NCI-H774 (cell line): ENCODE measurements at places on chromosomes 11 and 22.

DNA sequence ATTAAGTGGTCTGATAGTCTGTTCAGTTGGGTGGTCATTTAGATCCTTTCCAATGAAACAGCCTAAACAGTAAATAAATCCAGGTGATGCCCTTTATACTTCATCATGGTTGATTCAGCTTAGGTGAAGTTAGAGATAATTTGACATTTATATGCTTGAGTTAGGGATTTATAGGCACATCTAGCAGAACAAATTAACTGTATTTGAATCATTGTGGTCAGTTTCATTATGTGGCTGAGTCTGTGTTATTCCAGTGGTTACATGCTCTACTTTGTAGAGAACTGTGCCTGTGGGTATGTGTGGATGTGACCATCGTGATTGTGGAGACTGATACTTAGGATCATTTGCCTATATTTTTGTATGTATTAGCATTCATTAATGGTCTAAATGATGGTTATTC, 194.6 kb downstream of the DDX10 start:
- DNase-seq, result no peak

DNA sequence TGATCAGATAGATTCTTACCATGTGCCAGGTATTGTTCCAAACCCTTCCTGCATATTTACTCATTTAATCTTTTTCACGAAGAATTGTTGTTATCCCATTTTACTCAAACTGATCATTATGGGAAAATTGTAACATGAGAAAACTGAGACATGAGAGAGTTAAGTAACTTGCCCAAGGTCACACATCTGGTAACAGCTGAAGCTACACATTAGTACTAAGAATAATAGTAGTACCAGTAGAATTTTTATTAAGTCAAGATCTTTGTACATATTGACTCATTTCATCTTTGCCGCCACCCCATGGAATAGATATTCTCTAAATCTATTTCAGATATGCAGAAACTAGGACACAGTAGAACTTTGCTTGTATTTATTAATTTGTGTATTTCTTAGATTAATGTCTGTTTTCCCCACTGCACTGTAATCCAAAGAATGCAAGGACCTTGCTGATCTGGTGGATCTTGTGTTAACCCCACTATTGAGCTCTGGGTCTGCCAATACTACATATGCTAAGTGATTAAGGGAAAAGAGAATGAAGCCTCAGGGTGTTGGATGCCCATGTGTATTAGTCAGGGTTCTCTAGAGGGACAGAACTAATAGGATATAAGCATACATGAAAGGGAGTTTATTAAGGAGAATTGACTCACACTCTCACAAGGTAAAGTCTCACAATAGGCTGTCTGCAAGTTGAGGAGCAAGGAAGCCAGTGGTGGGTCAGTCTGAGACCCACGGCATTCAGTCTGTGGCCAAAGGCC, 72.8 kb downstream of the PARVA start:
- DNase-seq, result no peak

GRCh38 chr11:129223260-129223659, 31.1 kb upstream of the ARHGAP32 start:
- no peak for DNase-seq

DNA sequence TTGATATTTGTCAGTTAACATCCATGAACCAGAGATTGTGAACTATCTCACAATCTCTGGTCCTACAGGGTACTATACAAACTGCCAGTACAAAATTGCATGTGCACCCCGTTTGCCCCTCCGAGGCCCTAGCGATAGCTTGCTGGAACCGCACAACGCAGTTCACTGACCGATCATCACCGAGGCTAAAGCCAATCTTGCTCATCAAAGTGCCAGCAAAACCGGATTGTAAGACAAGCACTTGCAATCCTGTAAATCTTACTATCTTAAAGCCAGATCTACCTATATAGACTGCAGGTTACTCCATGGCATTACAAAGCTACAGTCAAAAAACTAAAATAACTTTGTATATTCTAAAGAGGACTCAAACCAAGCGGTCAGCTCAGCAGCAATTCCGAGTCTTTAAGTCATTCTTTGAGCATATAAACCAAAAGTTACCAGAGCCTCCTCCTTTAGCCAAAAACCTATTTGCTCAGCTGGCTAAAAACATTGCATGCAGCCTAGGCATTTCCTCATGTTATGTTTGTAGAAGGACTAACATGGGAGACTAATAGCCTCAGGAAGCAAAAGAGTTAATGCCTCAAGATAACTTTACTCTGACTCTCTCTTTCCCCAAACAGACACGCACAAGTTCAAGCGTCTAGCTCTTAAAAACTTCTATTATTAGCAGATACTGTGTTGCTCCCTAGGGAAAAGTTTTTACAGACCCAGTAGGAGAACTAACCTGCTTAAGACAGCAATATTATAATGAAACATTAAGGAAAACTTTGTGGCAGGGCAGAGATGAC, 30.7 kb upstream of the CPT1A start:
- DNase-seq, result no peak

GRCh38 chr22:35114131-35114980, 48.4 kb downstream of the ISX start:
- no peak for DNase-seq

DNA sequence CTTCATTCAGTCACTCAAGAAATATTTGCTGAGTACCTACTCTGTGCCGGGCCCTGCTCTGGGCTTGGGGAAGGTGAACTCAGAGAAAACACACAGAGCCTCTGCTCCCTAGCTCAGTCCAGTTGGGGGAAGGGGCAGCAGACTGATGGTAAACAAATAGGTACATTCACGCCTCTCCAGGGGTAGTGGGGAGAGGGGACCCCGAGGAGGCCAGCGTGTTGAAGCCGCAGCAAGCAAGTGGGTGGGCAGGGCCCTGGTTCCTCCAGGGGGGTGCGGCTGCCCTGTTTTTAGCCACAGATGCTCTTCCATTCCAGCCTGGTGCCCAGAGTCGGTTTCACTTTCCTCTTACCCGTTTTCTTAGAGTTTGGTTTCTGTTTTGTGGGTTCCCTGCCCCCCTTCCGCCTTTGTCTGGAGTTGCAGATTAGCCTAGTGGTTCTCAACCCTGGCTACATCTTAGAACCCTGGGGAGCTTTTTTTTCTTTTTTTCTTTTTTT, 8.7 kb downstream of the DRAP1 start:
- DNase-seq, result no peak

DNA sequence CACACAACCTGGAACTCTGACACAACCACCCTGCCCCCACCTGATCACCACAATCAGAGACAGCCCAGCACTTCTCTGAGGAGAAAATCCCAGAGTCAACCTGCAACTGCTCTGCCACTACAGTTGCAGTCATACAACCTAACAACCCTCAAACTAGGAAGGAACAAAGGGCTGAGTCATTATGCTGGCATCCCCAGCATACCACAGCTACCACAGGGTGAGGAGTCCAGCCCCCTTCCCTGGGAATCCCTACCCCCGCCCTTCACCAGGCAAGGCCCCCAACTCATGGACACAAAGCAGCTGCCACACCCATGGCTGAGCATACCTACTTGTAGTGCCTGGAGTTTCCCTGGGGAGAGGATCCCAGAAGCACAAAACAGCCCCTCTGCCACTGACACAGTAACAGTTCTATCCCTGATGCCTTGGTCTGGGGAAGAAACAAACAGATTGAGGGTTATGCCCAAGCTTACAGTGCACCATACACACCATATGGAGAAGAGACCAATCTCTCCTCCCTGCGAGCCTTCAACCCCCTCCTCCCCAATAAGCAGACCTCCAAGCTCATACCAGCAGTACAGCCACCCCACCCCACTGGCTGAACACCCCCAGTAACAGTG, 68.5 kb upstream of the C11orf58 start:
- no peak for DNase-seq

DNA sequence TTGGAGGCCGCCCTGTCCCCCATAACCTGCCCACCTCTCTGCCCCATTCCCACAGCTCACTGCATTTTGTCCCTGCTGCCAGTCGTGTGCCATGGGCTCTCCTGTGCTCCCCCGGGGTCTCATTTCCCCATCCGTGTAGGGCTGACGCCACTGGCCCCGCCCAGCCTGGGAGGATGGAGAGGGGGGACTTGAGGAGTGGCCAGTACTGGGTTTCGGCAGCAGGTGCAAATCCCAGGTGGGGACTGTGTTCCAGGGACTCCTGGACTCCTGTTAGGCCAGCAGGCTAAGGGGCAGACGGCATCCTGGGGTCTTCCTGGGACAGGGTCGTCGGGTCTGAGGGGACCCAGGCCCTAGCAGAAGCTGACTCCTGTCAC, 1.2 kb upstream of the MYO7A start:
- no peak for DNase-seq

DNA sequence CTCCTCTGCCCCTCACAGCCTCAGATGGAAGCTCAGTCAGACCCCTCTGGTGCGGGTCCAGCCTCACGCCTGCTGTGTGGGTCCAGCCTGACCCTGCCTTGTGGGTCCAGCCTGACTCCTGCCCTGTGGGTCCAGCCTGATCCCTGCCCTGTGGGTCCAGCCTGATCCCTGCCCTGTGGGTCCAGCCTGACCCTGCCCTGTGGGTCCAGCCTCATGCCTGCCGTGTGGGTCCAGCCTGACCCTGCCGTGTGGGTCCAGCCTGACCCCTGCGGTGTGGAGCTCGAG, 445.3 kb downstream of the BRD1 start:
- DNase-seq, result no peak

GRCh38 chr11:64305691-64306562, 603 bp downstream of the ESRRA start:
- peak; percentile 59 for DNase-seq

GRCh38 chr11:111062420-111062819, 183.1 kb upstream of the POU2AF2 start:
- no peak for DNase-seq

GRCh38 chr11:46361283-46362155, 14.3 kb downstream of the DGKZ start:
- DNase-seq, result no peak

DNA sequence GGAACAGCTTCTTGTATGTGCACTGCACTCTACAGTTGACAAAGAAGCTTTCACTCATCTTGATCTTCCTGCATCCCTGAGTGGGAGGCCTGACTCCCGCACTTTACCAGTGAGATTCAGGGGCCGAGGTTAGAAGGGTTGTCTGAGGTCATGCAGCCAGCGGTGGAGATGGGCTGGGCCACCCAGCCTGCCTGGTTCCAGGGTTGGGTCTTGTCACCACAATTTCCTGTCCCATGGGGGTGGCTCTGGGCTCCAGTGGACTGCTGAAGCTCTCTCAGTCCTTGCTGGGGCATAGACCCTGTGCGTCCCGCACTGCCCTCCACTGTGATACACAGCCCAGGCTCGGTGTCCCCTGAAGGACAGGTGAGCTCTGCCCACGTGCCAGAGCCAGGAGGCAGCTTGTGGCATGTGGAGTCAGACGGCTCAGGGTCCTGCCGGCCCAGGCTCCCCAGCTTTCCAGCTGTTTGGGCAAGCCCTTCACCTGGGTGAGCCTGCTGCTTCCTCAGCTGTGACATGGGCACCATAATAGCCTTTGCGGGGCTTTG, 6.9 kb upstream of the MYO7A start:
- DNase-seq, result no peak

DNA sequence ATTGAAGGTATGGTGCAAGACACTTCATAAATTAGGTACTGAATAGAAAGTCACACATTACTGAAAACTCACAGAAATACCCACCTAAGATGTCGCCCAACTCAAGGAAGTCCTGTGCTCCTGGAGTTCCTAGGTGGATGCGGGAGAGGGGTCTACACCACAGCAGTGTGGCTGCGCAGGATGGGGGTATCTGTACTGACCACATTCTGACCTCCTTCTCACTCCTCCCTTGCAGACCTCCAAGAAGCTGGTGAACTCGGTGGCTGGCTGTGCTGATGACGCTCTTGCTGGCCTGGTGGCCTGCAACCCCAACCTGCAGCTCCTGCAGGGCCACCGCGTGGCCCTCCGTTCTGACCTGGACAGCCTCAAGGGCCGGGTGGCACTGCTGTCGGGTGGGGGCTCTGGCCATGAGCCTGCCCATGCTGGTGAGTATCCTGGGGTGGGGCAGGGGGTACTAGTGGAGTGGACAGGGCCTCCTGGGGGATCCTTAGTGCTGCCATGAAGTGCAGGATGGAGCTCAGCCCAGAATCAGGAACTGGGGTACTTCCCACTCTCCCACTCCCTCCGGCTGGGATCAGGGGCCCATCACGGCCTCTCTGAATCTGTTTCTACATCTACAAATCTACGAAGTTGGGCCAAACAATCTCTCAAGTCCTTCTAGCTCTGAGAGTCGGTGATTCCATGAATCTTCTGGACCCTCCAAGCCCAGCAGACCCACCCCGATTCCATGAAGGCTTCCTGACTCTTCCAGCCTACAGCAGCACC, 4.9 kb downstream of the TKFC start:
- DNase-seq, result no peak

DNA sequence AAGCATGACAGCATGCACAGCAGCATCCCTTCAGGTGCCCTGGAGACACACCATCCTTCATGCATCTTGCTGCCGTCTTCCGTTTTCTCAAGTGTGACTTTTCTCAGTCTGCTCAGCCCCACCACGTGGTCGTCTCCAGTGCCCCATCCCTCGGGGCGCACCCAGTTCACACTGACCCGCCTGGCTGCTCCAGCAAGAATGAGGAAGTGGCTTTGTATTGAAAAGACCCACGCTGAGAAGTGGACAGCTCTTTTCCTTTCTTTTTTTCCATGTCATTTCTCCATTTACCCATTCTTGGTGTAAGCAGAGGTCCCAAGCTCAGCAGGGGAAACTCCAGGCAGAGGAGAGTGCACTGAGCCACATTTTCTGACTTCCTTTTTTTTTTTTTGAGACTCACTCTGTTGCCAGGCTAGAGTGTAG, 14.5 kb downstream of the SERPINH1 start:
- no peak for DNase-seq

- DNase-seq, result no peak
Measured at GRCh38 chr22:49453771-49454170, 373.9 kb downstream of the BRD1 start.

- no peak for DNase-seq
Measured at GRCh38 chr11:72548463-72548862, 114.1 kb upstream of the CLPB start.

DNA sequence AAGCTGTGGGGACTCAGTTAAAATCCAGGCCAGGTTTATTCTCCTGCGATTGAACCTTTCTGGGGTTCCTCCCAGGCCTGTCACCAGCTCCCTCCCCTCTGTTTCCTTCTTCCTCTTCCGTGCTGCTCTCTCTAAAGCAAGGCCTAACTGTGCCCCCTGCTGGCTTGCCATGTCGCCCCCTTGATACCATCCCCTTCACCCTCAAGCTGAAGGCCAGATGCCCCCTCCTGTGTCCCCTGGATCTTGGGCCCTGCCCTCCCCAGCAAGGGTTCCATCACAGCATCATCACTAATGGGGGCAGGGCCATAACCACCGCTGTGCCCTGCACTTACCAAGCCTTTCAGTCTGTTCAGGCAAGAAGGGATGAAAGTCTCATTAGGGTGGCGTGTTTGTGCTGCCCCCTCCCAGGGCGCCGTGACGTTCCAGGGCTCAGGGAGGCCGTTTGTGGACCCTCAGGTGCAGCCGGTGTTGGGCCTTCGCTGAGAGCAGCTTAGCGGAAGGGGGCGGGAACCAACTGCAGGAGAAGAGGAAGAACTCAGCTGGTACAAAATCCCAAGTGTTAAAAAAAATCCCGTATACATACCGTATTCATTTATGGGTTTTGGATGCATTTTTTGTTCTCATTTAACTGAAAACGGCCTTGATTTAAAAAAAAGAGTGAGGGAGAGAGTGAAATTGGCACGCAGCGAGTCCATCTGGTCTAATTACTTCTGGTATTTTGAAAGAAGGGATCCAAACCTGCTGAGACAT, 69.9 kb downstream of the MPPED1 start:
- DNase-seq, result no peak

GRCh38 chr11:7656704-7657103, 16.6 kb downstream of the CYB5R2 start:
- DNase-seq, result no peak
